ENCODE measurements at places on chromosomes 5 and 9.

- DNase-seq = no peak
These were observed 78.2 kb upstream of the GNA14 start for GRCh38 chr9:77726289-77726688.

GRCh38 chr5:116598911-116599310 lies 24.3 kb upstream of the SEMA6A start:
- no peak for DNase-seq

GRCh38 chr5:27217155-27217956 lies 179.0 kb upstream of the CDH9 start:
- DNase-seq = no peak

- DNase-seq = no peak
These were observed 10.8 kb downstream of the NACC2 start for GRCh38 chr9:136084063-136084944.

GRCh38 chr9:107548298-107549142 lies 59.0 kb upstream of the KLF4 start:
- peak; percentile 83 for DNase-seq

GRCh38 chr9:93480728-93481324 lies 27.4 kb upstream of the FAM120AOS start:
- no peak for DNase-seq

DNA sequence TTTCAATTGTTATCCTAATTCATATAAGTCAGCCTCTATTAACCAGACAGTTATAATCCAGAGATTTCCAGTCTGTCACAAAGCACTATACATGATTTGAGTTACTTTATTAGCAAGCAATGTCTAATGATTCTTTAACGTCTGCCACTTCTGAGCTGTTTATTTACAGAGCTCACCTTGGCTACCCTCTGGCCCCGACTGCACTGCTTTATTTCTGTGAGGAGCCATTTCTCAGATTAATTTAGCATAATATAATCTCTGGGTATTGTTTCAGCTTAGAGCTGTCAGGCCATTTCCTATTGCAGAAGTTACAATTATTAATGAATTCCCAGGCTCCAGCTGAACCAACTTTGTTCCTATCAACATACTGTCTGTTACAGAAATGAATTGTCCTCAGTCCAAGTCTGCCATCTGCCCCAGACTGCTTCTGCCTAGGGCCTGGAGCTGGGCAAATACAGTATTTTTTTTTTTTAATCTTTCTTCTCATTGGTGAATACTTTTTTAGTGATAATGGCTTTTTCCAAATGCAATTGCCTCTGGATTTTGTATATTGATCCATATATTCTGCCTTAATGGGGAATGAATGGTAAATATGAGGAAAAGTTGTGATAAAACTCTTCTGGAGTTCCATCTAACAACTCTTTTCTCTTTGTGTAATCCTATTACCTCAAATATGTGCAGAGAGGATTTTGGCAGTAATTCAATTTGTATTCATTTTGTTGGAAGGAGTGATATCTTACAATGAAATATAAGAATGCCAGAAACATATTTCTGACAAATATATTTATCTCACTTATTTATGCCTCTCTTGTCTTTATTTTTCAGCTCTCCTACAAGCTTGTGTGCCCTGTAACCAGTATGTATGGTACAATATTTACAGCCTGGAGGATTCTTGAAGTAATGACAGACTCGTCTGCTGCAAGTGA lies 104.7 kb downstream of the FOCAD start:
- DNase-seq = no peak

DNA sequence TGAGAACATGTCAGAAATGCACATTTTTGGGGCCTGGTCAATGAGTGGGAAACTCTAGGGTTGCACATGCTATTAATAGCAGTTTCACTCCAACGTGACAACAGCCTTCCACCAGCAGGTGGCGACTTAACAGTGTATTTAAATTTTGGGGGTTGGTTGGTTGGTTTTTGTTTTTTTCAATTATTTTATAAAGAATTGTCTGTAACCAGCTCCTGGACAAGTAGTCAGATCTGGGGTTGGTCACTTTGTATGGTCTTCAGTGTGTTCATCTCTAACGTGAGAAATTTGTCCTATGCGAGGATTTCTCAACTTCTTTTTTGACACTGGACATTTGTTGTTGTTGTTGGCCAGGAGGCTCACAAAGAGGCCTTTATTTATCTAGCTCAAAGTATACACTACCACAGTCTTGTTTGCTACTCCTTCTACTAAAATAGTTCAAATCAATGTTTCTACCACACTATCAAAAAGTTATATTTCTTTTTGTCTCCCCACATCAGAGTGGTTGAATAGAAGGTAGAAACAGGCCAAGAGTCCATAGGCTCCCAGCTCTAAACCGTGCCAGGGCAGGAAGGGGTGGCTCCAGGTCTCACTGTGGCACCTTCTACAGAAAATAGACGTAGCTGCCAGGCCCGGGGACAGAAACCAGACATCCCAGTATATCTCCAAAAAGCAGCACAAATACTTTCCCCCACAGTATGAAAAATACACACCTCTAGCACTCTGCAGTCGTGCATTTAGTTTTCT lies 110.4 kb downstream of the TRPM6 start:
- peak; percentile 68 for DNase-seq

GRCh38 chr9:136546697-136547501 lies 1.1 kb upstream of the NOTCH1 start:
- peak; percentile 58 for DNase-seq

DNA sequence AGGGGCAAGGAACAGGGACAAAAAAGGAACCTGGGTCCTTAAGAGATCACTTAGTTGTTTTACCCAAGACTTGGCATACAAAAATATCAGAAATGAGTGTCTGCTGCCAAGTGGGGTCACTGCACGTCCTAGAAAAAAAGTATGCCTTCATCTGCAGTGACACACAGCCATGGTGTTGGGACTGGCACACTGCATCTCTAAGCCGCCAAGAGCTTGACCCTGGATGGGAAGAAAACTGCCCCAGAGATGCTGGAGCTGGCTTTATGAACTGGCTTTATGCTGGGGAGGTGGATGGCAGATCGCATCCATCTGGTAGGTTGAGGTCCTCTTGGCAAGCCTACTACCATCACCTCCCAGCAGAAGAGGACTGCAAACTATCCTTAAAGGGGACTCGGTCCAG lies 51.7 kb downstream of the IRF1 start:
- no peak for DNase-seq

DNA sequence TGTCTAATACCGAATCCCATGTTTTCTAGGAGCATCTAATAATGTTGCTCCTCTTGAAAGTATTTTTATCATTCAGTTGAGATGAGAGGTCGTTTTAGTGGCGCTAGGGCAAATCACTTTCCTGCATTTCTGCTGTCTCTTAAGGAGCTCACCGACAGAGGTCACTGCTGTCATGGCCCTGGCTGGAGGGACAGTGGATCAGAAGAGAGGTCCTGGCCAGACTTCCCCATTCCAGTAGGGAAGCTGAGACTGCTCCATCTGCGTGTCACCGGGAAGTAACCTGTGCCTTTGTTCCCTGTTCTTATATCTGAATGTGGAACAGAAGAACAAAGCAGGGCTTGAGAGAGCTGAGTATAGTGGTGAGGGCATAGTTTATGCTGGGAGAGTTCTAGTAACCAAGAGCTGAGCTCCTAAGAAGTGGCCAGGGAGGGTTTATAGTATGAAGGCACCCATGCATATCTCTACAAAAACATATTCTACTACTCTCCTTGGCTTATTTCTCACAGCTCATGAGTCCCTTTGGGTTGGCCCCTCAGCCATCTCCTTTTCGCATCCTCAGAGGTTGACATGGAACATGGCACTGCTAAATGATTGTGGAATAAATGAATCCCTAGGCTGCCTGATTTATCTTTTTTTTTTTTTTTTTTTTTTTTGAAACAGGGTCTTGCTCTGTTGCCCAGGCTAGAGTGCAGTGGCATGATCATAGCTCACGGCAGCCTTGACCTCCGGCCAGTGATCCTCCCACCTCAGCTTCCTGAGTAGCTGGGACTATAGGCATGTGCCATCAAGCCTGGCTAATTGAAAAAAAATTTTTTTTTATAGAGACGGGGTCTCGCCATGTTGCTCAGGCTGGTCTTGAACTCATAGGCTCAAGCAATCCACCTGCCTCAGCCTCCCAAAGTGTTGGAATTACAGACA lies 27.2 kb downstream of the ATP6V0E1 start:
- DNase-seq = peak; percentile 38

- no peak for DNase-seq
These were observed 39.0 kb downstream of the EXOC3 start for GRCh38 chr5:482021-482420.

- DNase-seq = no peak
These were observed 26.5 kb upstream of the ADRB2 start for GRCh38 chr5:148799737-148800527.

GRCh38 chr9:88953381-88954029 lies 37.8 kb upstream of the S1PR3 start:
- DNase-seq = peak; percentile 75
